ENCODE measurements at places on chromosomes 12 and 14.

DNA sequence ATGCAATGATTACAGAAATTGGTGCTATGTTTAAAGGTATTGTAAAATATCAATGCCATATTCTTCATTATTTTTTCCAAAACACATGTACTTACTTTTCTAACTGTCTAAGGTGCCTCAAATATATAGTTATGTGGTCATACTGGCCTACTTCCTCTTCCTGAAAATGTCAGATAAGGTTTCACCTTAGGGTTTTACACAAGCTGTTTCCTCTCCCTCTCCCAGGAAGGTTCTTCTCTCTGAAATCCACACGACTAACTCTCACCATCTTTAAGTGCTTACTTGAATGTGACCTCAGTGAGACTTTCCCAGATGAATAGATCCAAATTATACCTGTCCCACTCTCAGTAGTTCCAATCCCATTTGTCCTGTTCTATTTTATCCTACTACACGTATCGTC is 11.6 kb upstream of the CLEC4D start:
- DNase-seq: no peak

GRCh38 chr12:51322452-51322851 is 1.5 kb downstream of the BIN2 start:
- DNase-seq: no peak

- DNase-seq: no peak
Observed at GRCh38 chr12:45339035-45339434, 123.1 kb downstream of the ANO6 start.

DNA sequence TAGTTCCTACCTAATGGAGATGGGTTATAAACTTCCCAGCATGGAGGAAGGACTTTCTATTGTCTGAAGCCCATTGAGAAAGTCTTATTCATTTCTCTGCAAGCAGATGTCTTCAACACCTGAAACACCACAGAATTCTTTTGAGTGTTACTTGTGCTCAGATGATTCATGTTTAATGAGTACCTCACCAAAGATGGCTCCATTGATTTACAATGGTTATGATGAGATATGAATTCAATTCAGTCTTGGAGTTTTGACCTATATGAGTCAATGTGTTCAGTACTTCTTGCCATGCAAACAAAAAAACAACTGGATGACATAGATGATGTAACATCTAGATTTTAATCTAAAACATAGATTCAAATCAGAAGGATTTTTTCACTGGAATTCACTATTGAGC is 15.4 kb upstream of the PAWR start:
- no peak for DNase-seq

- no peak for DNase-seq
Observed at GRCh38 chr12:6312529-6313325, 2.2 kb downstream of the PLEKHG6 start.

GRCh38 chr14:78202976-78203375 is 32.8 kb downstream of the NRXN3 start:
- DNase-seq: no peak

GRCh38 chr12:4109826-4110225 is 163.7 kb upstream of the CCND2 start:
- no peak for DNase-seq

DNA sequence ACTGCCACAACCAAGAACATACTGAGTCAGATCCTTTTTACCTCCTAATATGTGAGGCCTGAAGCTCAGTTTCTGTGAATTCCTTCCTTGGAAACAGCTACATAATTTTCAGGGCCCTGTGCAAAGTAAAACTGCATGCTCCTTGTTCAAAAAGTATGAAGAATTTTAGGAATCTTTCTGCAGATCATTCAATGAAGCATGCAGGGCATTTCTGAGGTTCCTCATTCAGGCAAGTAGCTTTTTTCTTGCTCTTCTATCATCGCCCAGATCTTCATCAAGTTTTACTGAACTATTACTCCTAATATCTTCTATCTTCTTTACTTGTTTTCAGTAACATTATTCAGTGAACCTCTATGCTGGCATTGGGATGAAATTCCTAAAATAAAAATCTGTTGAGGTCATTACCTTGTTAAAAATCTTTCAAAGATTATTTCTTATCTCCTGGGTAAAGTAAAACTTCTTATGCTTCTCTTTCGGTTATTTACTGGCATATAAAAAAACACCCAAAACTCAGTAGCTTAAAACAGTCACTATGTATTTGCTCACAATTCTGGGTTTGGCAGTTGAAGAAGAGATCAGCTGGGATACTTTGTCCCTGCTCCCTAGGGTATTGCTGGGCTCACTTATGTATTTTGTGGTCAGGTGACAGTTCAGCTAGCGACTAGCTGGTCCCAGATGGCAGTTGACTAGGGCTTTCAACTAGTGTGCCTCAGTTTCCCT is 42.6 kb upstream of the KRR1 start:
- no peak for DNase-seq

GRCh38 chr12:118980407-118981014 is 830 bp upstream of the SRRM4 start:
- DNase-seq: no peak

GRCh38 chr12:93772003-93772700 is 95.0 kb downstream of the CRADD start:
- no peak for DNase-seq

DNA sequence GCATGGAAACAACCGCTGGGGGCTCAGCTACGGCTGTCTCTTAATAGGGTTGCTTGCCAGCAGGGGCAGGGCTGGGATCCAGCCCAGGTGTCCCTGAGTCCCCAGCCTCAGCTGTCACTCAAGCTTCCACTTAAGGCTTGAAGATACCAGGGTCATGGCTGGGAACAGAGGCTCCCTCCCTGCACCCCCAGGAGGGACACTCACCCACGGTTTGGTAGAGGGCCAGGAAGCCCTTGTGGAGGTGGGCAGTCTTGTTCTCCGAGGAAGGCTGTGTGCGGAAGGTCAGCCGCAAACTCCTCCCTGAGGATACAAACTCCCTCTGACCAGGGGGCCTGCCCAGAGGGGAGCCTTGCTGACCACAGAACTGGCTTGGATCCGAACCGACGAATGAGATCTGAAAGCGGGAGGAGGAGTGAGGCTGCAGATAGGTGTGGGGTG is 7.3 kb downstream of the C1RL start:
- DNase-seq: no peak

- DNase-seq: no peak
Observed at GRCh38 chr14:30191639-30192279, 264.1 kb upstream of the PRKD1 start.

- no peak for DNase-seq
Observed at GRCh38 chr14:77172916-77173315, 8.7 kb upstream of the TMEM63C start.

DNA sequence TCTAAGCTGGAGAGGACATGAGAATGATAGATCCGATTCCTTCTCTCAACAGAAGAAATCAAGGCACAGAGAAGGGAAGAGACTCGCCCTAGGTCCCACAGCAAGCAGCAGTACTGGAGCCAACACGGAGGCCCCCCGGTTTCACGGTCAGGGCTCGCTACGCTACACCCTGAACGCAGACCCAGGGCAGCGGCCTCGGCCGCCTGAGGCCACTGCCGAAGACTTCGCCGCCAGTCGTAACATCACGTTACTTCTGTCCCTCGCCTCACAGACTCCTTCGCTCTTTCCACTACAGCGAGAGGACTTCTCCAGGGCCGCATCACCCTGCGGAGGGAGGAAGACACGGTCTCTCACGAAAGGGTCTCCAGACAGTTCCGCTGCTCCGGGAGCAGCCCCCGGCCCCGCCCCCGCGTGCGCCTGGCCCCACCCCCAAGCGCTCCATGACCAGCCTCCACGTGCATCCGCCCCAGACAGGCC is 411 bp upstream of the DCAF4 start:
- no peak for DNase-seq

DNA sequence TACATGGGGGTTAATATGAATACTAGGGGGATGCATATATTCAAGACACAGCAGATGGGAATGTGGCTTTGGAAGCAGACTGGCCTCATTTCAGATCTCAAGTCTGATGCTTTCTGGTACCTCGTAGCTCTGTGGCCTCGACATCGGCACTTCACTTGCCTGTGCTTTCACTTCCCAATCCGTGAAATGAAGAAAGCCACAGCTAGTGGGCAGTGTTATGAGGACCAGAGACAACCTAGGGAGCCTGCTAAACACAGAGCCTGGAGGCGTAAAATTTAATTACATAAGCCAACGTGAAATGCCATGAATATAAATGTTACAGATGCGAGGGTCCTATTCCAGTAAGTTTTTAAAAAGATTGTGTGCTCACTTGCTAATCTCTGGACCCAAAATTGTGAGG is 286.0 kb downstream of the TMEM132D start:
- no peak for DNase-seq

GRCh38 chr14:92460541-92460915 is 53.1 kb upstream of the RIN3 start:
- DNase-seq: no peak

GRCh38 chr14:55589171-55589570 is 9.2 kb downstream of the KTN1 start:
- no peak for DNase-seq

- no peak for DNase-seq
Observed at GRCh38 chr12:89390802-89391673, 38.7 kb upstream of the DUSP6 start.

- no peak for DNase-seq
Observed at GRCh38 chr12:67410667-67411067, 141.5 kb downstream of the CAND1 start.

DNA sequence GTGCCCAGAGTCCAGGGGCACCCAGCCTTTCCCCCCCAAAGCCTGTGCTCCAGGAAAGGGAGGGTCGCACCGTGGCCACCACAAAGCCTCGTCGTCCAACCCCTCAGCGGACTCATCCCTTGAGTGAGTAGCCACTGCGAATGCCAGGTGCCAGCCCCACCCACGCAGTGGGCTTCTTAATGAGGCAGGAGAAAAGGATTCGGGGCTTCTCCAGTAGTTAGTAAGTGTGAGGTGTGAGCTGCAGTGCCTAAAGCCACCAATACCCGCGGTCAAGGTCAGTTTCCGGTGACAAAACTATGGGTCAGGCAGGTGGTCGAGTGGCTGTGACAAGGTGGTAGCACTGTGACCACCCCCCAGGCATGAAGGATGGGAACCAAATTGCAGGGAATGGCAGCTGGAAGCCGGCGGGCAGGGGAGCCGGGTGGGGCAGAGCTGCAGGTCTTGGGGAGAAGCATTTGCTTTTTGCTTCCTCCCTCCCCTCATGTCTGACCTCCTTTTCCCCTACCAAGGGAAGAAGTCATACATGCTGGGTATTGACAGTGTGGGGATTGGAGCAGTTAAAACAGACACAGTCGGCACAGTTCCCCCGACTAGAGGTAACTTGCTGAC is 8.0 kb downstream of the RAN start:
- no peak for DNase-seq

DNA sequence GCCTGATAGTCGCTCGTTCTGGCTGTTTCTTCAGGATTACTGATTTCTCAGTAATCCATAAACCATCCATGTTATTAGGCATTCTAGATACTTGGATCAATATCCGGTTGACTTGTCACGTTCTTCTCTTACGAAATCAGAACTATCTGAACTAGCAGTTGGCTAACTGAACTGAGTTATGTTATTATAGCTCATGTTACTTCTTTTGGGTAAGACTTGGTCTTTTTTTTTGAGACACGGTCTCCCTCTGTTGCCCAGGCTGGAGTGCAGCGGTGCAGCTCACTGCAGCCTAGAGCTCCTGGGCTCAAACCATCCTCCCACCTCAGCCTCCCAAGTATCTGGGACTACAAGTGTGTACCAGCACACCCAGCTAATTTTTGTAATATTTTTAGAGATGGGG is 178.6 kb downstream of the PRKCH start:
- no peak for DNase-seq

DNA sequence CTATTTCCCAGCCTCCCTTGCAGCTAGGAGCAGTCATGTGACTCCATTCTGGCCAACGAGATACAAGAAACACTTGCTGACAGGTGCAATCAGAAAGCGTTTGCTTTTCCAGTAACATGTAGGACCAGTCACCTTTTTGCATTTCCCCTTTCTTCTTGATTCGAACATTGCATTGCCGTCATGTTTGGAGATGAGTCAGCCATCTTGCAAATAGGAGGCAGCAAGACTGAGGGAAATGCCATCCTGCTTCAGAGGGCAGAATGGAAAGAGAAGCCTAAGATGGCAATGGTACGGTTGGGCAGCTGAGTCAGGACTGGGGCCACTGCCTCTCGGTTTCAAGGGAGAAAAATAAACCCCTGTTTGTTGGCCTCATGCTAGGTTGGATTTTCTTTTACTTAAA is 34.5 kb upstream of the GPR132 start:
- DNase-seq: no peak

GRCh38 chr12:55931317-55931779 is 386 bp downstream of the DGKA start:
- no peak for DNase-seq

DNA sequence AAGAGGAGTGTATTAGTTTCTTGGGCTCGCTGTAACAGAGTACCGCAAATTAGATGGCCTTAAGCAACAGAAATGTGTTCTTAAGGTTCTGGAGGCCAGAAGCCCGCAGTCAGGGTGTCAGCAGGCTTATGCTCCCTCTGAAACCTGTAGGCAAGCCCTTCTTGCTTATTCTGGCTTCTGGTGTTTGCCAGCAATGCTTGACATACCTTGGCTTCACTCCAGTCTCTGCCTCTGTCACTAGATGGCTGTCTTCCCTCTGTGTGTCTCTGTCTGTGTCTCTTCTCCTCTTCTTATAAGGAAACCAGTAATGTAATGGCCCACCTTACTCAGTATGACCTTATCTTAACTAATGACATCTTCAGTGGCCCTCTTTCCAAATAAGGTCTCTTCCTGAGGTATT is 85.1 kb downstream of the DERA start:
- no peak for DNase-seq

GRCh38 chr14:49875640-49876198 is 17.2 kb upstream of the ARF6 start:
- DNase-seq: no peak

GRCh38 chr12:57898308-57898970 is 42.9 kb upstream of the ATP23 start:
- no peak for DNase-seq

GRCh38 chr12:57031138-57031725 is 14.9 kb upstream of the TAC3 start:
- DNase-seq: no peak

GRCh38 chr12:14647028-14647750 is 49.2 kb downstream of the GUCY2C start:
- DNase-seq: no peak

DNA sequence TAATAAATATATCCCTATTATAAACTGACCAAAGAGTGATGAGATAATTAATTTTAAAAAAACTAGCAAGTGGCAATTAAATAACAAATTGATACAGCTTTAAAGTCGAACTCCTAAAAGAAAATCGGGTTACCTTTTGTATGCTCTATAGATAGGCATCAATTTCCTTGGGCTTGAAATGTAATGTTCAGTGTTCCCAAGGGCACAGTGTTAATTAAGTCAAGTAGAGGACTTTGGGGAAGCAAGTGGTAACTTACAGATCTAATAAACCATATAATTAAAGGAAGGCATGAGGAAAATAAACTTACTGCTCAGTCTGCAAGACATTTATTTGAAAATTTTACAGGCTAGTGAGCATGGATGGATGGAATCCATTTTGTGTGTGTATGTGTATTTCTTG is 220.9 kb downstream of the FSCB start:
- DNase-seq: no peak
